Naive thymus-derived CD8-positive, alpha-beta T cell (primary cell): ENCODE measurements at places on chromosomes 2 and 18. TPM values are rescaled to one million over a fixed set of nuclear protein-coding genes. Genes with fewer than 3 reads are reported as not detected.

RNF152 gene
- not detected for polyA plus RNA-seq

INO80C gene
- 19.8 TPM for polyA plus RNA-seq

SLC16A14 gene
- 0.25 TPM for polyA plus RNA-seq

NDUFV2 gene
- polyA plus RNA-seq: 128 TPM

INHBB gene
- not detected for polyA plus RNA-seq

SCYGR8 gene
- polyA plus RNA-seq: not detected

UGT1A8 gene
- polyA plus RNA-seq: not detected

SPRED2 gene
- polyA plus RNA-seq: 0.17 TPM

C2orf66 gene
- not detected for polyA plus RNA-seq

NR4A2 gene
- polyA plus RNA-seq: 20.1 TPM

GAD1 gene
- not detected for polyA plus RNA-seq

MAP3K19 gene
- polyA plus RNA-seq: not detected

CNGA3 gene
- polyA plus RNA-seq: not detected

DAW1 gene
- polyA plus RNA-seq: not detected

CCDC150 gene
- polyA plus RNA-seq: not detected

HAAO gene
- 0.47 TPM for polyA plus RNA-seq

LRRC30 gene
- not detected for polyA plus RNA-seq

PSMA8 gene
- polyA plus RNA-seq: 3.5 TPM

CAVIN2 gene
- not detected for polyA plus RNA-seq

MGAT4A gene
- 350 TPM for polyA plus RNA-seq

SMARCAL1 gene
- polyA plus RNA-seq: 19.4 TPM

MOCOS gene
- not detected for polyA plus RNA-seq

LHCGR gene
- polyA plus RNA-seq: not detected

GATA6 gene
- polyA plus RNA-seq: 0.88 TPM

GKN1 gene
- not detected for polyA plus RNA-seq

EGR4 gene
- not detected for polyA plus RNA-seq

GKN2 gene
- not detected for polyA plus RNA-seq

CLEC4F gene
- not detected for polyA plus RNA-seq

DPYSL5 gene
- not detected for polyA plus RNA-seq

ATF2 gene
- 19.5 TPM for polyA plus RNA-seq

KCNK3 gene
- not detected for polyA plus RNA-seq

SPP2 gene
- not detected for polyA plus RNA-seq

ADNP2 gene
- polyA plus RNA-seq: 8.1 TPM

QPCT gene
- 0.20 TPM for polyA plus RNA-seq

COL6A3 gene
- polyA plus RNA-seq: 0.95 TPM

CABYR gene
- polyA plus RNA-seq: 0.46 TPM

RHOB gene
- polyA plus RNA-seq: 1.3 TPM

MPP4 gene
- polyA plus RNA-seq: not detected

SLC23A3 gene
- not detected for polyA plus RNA-seq

RNASEH1 gene
- 47.0 TPM for polyA plus RNA-seq

EPHA4 gene
- 0.46 TPM for polyA plus RNA-seq

PRKRA gene
- polyA plus RNA-seq: 61.6 TPM

ACTG2 gene
- not detected for polyA plus RNA-seq

ITM2C gene
- polyA plus RNA-seq: 56.7 TPM

KLHL29 gene
- 0.14 TPM for polyA plus RNA-seq

RAD51AP2 gene
- polyA plus RNA-seq: not detected

RAB17 gene
- polyA plus RNA-seq: not detected

SLC5A7 gene
- polyA plus RNA-seq: not detected

SOX11 gene
- not detected for polyA plus RNA-seq

GCC2 gene
- polyA plus RNA-seq: 51.5 TPM

CIB4 gene
- not detected for polyA plus RNA-seq
